Fibroblast of skin of left quadriceps (primary cell): ENCODE measurements at places on chromosomes 5 and 9.
A peak's percentile ranks its signal among the peaks of the same experiment; 100 is the strongest.

GRCh38 chr5:109743041-109743531 is 53.4 kb downstream of the MAN2A1 start:
- DNase-seq: no peak

GRCh38 chr9:131391020-131391419 is 2.9 kb upstream of the PRRC2B start:
- no peak for DNase-seq

- no peak for DNase-seq
Observed at GRCh38 chr5:88058625-88059024, 210.0 kb downstream of the TMEM161B start.

- DNase-seq: no peak
Observed at GRCh38 chr9:71245651-71246050, 124.2 kb upstream of the TRPM3 start.

GRCh38 chr9:136712690-136713544 is 545 bp downstream of the DIPK1B start:
- no peak for DNase-seq

- no peak for DNase-seq
Observed at GRCh38 chr5:166262395-166262794, 2029.0 kb upstream of the WWC1 start.

DNA sequence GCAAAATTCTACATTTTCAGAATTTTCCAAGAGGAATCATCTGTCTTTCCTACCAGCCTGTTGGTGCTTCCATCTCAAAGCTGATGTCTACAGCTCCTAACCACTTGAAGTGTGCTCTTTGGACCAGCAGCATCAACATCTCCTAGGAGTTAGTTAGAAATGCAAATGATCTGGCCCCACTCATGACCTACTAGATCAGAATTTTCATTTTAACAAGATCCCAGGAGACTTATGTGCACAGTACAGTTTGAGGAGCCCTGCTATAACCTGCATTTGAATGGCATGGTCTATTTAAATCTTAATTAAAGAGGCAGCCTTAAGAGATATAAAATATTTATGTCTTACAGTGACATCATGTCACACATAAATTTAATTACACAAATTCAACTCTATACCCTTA is 33.8 kb downstream of the ITK start:
- no peak for DNase-seq

GRCh38 chr9:2424619-2425033 is 197.0 kb upstream of the VLDLR start:
- DNase-seq: no peak

DNA sequence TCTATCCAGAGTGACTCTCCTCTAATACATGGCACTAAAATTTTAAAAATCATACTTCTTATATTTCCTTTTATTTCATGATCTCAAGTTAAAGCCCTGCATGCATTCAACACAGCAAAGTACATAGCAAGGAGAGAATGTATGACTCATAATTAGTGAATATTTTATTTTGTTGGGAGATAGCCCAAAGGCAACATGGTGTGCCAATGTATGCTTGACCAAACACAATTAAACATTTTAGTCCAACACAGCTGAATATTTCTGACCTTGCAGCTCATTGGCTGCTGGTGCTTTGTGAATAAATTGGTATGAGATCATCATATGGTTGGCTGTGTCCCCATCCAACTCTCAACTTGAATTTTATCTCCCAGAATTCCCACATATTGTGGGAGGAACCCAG is 103.5 kb downstream of the NPR3 start:
- peak; percentile 57 for DNase-seq

- no peak for DNase-seq
Observed at GRCh38 chr5:159765135-159765433, 151.2 kb upstream of the ADRA1B start.

- DNase-seq: no peak
Observed at GRCh38 chr5:74141053-74141452, 499.5 kb downstream of the ENC1 start.

DNA sequence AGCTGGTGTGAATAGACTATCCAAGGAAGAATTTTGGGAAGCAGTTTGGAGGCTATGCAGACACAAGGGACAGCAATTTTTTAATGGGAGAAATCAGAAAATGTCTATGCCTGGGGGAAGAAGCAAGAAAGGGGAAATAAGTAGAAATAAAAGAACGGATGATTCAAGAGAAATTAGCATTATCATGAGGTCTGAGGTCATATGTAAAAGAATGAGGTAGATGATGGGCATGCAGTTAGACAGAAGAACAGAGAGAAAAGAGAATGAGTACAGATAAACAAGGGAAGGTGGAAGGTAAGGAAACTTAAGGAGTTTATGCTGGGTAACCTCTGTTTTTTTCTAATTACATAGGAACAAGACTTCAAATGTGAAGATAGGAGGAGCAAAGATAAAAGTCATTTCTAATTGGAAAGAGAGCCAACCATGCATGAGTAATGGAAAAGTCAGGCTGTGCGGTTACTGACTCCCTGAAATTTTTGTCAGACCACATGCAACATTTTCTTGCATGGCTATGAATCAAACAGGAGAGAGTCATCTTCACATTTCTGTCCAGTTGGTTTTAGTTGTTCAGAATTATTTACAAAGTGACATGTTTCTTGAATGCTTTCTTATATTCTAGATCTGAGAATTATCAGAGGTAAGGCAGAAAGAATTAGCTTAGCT is 101.0 kb upstream of the PIK3R1 start:
- DNase-seq: peak; percentile 86

DNA sequence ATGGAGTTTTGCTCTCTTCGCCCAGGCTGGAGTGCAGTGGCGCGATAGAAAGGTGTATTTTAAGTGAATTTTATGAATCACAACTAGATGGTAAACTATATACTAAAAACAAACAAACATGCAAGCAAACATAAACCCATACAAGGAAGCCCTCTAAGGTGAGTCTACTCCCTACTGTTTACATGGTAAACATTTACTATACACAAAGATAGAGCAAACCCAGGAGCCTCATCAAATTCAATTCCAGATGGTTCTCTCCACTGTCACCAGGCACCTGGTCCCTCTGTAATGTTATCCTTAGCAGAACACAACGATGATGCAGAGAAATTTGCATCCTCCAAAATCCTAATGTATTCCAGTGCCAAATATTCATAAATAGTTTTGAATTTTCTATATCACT is 17.9 kb downstream of the ANKH start:
- no peak for DNase-seq

GRCh38 chr9:117189121-117189520 is 225.7 kb downstream of the ASTN2 start:
- no peak for DNase-seq

- DNase-seq: no peak
Observed at GRCh38 chr9:90569511-90569910, 73.1 kb downstream of the DIRAS2 start.

- DNase-seq: no peak
Observed at GRCh38 chr9:83491413-83491812, 46.8 kb downstream of the FRMD3 start.

DNA sequence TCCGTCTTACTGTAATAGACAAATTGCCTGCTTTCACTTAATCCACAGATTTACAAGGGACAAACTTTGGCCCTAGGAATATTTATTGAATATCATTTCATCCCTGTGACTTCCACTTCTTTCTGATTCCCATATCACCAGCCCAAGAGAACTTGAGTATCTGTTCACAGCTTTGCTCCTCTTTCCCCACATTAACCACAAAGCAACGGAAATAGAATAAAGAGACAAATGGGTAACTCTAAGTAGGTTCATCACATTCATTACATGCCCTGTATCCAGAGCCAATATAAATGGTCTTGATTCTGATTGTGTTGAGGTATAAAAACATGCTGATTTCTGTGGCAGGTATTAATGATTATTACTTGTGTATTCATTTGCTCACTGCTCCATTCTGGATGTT is 41.9 kb downstream of the TMEM252 start:
- DNase-seq: no peak

DNA sequence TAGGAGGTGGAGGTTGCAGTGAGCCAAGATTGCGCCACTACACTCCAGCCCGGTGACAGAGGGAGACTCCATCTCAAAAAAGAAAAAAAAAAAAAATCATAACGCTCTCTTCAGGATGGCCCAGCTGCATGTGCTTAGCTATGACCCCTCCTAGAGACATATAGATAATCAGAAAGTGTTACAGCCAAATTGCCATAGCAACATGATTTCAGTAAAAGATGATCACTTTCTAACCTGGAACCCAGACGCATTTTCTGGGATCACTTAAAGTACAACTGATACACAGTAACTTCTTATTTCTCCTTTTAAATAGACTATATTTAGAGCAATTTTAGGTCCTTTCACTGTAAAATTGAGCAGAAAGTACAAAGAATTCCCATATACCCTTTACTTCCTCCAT is 372.9 kb downstream of the CDH18 start:
- DNase-seq: no peak

GRCh38 chr5:33888587-33888986 is 3.2 kb downstream of the ADAMTS12 start:
- peak; percentile 34 for DNase-seq

- DNase-seq: no peak
Observed at GRCh38 chr9:15485836-15486666, 24.7 kb downstream of the PSIP1 start.

DNA sequence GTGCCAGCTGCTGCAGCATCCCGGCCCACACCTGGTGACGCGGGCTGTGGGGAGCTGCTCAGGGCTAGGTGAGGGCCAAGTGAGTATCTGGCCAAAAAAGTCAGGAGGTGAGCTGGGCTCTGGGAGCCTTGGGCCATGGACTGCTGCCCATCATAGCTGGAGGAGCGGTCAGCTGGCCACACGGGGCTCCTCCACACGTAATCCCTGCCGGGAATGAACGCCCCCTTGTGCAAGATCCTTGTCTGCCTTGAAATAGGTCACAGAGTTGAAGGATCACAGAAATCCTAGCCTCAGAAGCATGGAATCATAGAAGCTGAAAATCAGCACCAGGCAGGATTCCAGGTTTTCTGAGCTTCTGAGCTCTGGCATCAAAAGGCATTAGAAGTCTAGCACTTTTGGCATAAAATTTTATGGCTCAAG is 16.8 kb upstream of the COL27A1 start:
- no peak for DNase-seq

DNA sequence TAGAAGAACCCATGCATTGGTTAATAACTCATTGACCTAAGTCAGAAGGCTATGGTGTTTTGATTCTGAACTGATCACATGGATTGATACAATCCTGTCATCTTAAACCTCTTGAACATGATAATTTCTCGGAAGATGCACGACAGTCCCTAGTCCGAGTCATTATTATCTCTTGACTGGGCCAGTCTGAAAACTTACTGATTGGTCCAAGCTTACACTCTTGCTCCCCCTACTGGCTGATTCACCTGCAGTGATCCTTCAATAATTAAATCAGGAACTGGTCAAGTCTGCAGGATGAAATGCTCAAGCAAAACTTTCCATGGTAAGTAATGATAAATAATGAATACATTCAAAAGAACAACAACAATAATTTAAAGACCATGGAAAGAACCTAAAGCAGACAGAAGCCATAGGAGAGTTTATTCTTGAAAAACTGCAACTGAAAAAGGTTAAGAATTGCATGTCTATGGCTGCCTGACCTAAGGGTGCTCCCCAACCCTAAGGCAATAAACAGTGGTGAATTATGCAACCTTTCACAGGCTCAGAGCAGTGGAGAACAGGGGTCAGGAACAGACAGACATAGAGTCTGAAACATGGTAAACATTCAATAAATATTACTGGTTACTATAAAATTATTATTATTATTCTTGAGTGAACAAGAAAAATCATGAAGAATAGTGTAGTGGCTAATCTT is 79.3 kb downstream of the BRINP1 start:
- peak; percentile 5 for DNase-seq

DNA sequence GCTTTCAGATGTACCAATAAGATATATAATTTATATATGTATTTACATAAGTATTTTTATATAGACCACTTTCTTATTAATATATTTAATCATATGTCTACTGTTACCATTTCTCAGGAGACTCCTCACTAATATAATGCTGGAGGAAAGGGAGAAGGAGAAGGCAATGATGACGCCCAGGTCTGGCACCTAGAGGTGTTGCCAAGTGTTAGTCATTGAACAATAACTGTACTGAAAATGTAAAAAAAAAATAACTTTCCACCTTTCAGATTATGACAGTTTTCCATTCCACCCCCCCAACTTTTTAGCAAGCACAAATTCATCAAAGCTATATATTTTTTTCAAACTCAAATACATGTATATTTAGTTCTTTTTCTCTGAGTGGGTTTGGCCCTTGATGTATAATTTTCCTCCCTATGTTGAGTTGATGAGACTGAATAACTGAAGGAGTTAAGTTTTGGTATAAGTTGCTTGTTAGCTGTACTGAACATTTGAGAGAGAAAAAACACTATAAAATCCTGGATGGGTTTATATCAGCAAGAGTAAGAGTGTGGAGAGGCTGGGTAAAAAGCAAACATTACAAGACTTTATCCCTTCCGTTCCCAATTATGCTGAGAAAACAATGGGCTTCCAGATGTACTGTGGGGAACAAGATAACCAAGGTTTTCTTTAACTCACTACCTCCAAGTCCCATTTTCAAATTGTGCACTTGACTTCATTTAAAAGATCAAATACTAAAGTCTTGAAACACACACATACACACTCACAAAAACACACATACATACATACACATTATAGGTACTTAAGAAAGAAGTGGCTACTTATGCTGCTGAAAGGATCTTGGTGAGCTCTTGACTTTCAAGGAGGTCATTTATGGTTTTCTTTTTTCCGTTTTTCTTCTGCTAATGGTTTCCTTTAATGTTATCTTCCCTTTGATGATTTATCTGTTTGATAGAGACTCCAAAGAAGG is 142.8 kb upstream of the IFNE start:
- DNase-seq: no peak

DNA sequence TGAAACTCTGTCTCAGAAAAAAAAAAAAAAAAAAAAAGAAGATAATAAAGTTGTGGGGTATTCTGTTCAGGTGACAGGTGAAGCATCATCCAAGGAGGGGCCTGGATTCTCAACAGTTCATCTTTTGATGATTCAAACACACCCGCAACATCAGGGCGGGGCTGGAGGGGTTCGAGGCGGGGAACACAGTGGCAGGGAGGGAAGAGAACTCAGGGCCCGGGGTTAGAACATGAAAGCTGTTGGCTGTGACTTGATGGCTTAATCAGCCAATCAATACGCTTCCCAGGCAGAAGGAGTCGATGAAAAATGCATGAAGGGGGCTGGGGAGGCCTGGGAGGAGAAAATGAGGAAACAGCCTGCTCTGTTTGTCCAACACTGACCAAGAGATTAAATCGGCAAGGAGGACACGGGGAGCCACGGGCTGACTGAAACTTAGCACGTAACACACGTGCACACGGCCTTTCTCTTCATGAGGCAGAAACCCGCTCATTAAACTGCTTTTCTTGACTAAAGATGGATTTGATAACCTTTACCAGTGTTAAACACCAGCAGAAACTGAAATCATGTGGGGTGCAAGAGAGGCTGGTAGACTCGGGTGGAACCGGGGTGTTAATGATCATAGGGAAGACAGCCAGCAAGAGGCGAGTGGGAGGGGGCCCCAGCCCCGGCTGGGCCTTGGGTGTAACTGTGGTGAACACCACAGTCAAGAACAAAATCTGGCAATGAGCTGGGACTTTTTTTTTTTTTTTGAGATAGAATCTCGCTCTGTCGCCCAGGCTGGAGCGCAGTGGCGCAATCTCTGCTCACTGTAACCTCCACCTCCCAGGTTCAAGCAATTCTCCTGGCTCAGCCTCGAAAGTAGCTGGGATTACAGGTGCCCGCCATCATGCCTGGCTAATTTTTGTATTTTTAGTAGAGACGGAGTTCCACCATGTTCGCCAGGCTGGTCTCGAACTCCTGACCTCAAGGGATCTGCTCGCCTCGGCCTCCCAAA is 105.7 kb upstream of the RAPGEF1 start:
- DNase-seq: no peak
